ENCODE measurements at places on chromosomes 3 and 15. TPM values are rescaled to one million over a fixed set of nuclear protein-coding genes. Genes with fewer than 3 reads are reported as not detected.

ATP13A3 gene
- total RNA-seq = 204 TPM

TICRR gene
- total RNA-seq = not detected

MOBP gene
- total RNA-seq = not detected

TRPM1 gene
- total RNA-seq = 0.93 TPM

SNRPN gene
- 32.8 TPM for total RNA-seq

GHSR gene
- not detected for total RNA-seq

SCN11A gene
- 0.32 TPM for total RNA-seq

LRRC31 gene
- total RNA-seq = not detected

LRRK1 gene
- 23.5 TPM for total RNA-seq

PLA2G4D gene
- total RNA-seq = not detected

TMEM115 gene
- total RNA-seq = 45.6 TPM

ADGRG7 gene
- total RNA-seq = not detected

GUCA1C gene
- total RNA-seq = not detected

UBAP1L gene
- 3.9 TPM for total RNA-seq

FBLN2 gene
- total RNA-seq = 269 TPM

STRIT1 gene
- total RNA-seq = not detected

PLIN1 gene
- total RNA-seq = 1,691 TPM

RETNLB gene
- total RNA-seq = not detected

PPIB gene
- total RNA-seq = 470 TPM

C3orf20 gene
- total RNA-seq = 0.16 TPM

Measured in mesenteric fat pad (tissue), 1 donor.